ENCODE measurements at places on chromosomes 6 and 20. TPM values are rescaled to one million over a fixed set of nuclear protein-coding genes. Genes with fewer than 3 reads are reported as not detected.
A peak's percentile ranks its signal among the peaks of the same experiment; 100 is the strongest.

GRCh38 chr6:21753241-21754108 lies 159.9 kb downstream of the SOX4 start:
- DNase-seq: no peak

DNA sequence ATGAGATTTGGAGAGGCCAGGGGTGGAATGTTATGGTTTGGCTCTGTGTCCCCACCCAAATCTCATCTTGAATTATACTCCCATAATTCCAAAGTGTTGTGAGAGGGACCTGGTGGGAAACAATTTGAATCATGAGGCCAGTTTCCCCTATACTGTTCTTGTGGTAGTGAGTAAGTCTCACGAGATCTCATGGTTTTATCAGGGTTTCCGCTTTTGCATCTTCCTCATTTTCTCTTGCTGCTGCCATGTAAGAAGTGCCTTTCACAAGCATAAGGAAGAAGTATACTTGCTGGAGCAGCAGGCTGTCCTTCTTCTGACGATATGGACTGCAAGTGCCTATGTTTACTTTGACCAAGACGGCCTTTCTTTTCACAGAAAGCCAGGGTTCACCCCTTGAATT lies 270.5 kb downstream of the ESR1 start:
- no peak for DNase-seq

- DNase-seq: no peak
These were observed 16.1 kb downstream of the SCAF8 start for GRCh38 chr6:154749341-154749740.

DNA sequence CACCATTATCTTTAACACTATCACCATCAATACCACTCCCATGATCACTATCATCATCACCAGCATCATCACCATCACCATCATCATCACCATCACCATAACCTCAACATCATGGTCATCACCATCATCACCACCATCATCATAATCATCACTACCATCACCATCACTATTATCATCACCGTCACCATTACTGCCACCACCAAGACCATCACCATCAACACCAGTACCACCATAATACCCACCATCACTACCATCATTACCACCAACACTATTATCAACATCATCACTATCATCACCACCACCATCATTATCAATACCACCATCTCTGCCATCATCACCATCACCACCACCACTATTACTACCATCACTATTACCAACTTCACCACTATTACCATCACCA lies 32.7 kb upstream of the CST1 start:
- DNase-seq: no peak

DNA sequence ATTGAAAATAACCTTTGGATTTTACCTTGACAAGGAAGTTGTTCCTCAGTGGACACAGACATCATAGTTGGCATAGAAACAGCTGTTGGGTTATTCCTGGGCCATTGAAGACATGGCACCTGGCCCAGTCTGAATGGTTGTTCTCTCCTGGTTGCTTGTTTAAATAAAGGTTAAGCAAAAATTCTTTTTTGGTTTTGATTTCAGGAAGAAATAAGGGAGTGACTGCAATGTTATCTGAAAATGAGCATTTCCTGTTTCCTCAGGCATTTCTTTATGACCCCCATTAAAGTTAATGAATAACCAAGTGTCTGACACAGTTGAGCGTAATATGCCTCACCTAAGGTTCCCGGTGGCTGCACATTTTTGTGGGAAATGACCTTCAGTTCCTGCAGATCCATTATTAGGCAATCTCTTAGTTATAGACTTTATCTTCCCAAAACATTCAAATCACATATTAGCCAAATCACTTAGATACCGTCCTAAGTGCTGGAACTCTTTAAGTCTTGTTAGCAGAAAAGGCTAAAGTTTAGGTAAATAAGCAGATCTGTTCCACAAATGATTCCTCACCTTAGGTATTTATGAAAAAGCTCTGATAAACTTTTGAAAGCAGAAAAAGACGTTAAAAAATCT lies 648.7 kb upstream of the FLRT3 start:
- DNase-seq: no peak

- DNase-seq: no peak
These were observed 17.1 kb downstream of the TTK start for GRCh38 chr6:80021591-80021990.

DNA sequence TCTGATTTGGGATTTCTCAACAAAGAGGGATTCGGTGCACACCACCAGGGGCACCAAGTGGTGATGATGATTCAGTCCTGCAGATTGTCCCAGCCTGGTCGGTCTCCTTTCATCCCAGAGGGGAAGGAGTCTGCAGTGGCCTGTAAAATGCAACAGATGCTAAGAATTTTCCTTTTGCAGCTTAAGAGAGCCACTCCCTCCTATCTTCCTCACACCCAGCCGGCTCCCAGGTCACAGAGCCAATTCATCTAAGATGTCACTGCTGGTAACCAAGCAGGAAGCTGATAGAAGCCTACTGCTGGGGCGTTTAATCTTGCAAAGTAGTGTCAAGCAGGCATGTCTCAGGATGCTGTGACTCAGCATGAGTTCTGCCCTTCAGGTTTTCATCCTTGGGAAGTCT lies 203.8 kb upstream of the LRFN2 start:
- DNase-seq: no peak

DNA sequence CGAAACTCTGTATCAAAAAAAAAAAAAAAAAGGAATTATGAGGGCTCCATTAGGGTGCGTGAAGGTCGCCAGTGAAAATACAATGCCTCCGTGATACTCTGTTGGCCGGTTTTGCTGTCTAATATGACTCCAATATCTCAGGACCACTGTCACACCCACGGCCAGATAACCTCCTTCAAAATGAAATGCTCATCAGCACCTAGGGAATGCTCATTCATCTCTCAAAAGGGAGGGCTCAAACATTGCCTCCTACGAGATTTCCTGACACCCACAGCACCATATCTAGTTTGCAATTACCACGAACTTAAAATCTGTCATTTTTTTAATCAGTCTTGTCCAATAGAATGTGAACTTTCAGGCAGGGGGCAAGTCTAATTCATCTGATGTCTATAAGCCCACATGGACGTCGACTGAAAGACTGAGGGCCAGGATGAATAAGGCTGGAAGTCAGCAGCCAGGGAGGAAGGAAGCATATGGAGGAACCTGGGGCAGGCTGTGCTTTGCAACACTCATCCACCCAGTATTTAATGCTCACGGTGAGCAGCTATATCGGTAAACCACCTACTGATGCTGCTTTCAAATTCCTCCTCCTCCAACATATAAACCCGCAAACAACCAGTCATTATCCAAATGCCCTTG lies 42.8 kb downstream of the MAP3K5 start:
- DNase-seq: no peak

GRCh38 chr6:111817451-111818120 lies 55.7 kb downstream of the FYN start:
- no peak for DNase-seq

GRCh38 chr6:167858842-167859664 lies 32.3 kb downstream of the AFDN start:
- DNase-seq: no peak

- DNase-seq: no peak
These were observed 13.1 kb downstream of the B4GALT5 start for GRCh38 chr20:49700411-49701185.

DNA sequence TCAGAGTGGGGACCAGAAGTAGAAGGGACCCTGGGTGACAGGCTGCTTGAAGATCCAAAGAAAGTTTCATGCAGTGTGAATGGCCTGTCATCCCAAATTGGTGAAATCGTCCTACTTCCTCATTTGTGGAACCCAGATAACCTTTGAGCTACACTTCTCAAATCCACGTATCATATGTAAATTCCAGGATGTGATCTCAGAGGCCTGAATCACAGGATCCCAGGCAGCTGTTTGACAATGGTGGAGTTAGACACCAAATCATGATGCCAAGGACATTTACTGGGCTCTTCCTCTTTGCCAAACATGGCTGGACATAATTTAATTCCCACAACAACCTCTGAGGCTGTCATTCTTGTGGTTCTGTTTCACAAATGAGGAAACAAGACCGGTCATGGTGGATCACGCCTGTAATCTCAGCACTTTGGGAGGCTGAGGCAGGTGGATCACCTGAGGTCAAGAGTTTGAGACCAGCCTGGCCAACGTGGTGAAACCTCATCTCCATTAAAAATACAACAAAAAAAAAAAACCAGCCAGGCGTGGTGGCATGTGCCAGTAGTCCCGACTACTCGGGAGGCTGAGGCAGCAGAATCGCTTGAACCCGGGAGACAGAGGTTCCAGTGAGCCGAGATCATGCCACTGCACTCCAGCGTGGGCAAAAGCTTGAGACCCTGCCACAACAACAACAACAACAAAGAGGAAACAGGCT lies 39.9 kb upstream of the TTPAL start:
- no peak for DNase-seq

DNA sequence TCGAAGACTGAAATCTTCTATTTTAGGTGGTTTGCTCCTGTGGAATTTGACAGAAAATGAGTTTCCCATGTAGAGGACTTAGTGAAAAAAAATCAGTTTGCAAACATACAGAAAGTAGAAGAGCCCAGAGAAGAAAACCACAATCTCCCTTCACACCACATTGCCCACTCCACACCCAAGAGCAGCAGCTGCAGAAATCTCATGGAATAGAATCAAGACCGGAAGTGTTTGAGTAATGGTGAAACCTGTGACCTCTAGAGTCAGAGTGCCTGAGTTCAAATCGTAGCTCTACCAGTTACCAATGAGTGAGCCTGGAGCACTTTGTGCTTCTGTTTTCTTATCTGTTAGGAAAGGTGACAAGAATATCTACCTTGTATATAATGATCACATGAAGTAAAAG lies 4.6 kb downstream of the SIRPG start:
- DNase-seq: peak; percentile 64

- no peak for DNase-seq
These were observed 208.4 kb downstream of the ADGRG6 start for GRCh38 chr6:142510211-142510610.

DNA sequence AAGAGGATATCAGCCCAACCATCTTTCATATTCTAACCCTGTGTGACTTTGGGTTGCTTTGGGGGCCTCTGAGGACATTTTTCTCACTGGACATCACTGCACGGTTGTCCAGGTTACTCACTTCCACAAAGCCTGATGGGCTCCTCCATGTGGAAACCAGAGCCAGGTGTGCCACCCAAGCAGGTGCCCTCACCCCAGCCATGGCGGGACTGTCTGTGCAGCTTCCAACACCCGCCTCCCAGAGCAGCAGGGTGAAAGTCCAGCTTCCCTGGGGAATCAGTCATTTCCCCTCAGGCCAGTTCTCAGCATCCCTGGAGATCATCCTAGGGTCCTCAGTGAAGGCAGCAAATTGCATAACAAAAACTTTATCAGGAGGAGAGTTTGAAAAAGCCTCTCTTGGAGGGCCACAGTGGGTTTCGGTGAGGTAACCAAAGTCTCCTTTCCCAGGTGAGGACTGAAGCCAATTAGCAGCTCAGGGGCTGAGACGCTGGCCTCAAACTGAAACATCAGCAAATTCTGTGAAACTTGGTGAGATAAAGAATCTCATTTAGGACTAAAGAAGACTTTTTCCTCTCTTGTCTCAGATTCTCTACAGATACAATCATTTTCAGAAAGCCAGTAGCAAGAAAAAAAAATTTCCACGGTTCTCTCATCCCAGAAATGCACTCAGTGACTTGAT lies 289.6 kb upstream of the CDH4 start:
- no peak for DNase-seq

- DNase-seq: no peak
These were observed 101.0 kb downstream of the KIF16B start for GRCh38 chr20:16472045-16472872.

DNA sequence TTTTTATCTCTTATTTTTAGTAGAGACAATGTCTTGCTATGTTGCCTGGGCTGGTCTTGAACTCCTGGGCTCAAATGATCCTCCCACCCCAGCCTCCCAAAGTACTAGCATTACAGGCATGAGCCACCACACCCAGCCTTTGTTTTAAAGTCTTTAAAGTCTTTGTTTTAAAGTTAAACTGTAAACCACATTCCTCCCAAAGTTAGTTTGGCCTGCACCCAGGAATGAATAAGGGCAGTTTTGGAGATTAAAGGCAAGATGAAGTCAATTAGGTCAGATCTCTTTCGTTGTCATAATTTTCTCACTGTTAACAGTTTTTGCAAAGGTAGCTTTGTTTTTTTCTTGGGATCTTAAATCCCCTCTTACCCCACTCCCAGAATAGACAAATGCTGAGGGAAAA lies 63.8 kb downstream of the UBR2 start:
- DNase-seq: no peak

- DNase-seq: no peak
These were observed 183.3 kb upstream of the BTBD3 start for GRCh38 chr20:11734431-11734830.

DNA sequence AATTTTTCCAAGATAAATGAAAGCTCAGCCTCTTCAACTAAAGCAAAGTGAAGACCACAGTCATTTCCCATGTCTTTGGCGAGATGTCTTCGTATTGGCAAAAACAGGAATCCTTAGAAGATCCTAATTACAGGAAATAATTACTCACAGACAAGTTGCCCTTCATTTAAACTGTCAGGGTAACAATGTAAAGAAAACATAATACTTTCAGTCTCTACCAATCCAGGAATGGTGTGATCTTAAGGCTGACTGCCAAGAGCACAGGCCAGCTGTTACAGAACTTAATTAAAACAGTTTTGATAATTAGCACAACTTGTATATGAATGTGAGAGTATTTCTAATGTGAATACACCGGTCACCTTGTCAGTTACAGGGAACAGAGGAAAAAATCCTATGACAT lies 292.2 kb downstream of the PACRG start:
- no peak for DNase-seq

GRCh38 chr6:33607784-33608161 lies 13.3 kb upstream of the ITPR3 start:
- DNase-seq: peak; percentile 65

SAPCD1 gene
- total RNA-seq: 12.8 TPM

CPXM1 gene
- total RNA-seq: 0.35 TPM

POM121L2 gene
- not detected for total RNA-seq

GTSF1L gene
- not detected for total RNA-seq

SPACA1 gene
- total RNA-seq: not detected

FRK gene
- total RNA-seq: 0.09 TPM

GPX5 gene
- total RNA-seq: not detected

BMP7 gene
- total RNA-seq: not detected

UBD gene
- 1.6 TPM for total RNA-seq

CLPSL2 gene
- not detected for total RNA-seq

ANKRD66 gene
- not detected for total RNA-seq

CCN5 gene
- total RNA-seq: not detected

CST3 gene
- total RNA-seq: 0.47 TPM
